ENCODE measurements at places on chromosomes 5 and 9.

DNA sequence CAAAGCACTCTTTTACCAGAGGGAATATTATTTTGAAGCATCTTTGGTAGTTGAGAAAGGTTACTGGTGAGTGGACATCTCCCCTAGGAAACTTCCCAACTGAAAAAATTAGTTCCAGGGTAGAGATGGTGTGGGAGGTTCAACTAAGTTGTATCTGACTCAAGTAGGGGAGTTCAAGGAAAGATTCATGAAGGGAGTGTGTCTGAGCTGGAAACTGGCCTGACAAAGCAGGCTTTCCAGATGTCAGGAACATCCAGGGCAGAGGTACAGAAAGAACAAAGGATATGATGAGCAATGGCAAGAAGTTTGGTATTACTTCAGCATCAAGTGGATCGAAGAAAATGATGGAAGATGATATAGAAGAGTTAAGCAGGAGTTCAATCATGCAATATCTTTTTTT, 458.0 kb upstream of the RIOK2 start:
- DNase-seq, result no peak

DNA sequence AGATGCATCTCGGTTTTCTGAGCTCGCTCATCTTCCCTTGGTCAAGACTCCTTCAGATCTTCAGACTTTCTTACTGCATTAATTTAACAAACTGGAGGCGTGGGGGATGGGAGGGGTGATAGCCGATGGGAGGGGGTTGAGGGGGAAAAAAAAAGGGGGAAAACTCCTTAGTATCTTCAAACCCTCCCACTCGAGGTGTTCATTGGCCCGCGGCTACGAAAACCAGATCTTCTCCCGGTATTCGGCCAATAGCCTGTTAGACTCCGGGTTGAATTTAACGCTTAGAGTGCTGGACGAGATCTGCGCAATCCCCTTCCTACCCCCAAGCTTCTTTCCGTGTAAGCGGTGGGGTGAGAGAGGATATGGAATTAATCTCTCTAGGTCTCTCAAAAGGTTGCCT, 689 bp upstream of the GLRA1 start:
- no peak for DNase-seq

- DNase-seq, result no peak
Measured at GRCh38 chr9:137023583-137023991, 4.5 kb downstream of the ABCA2 start.

DNA sequence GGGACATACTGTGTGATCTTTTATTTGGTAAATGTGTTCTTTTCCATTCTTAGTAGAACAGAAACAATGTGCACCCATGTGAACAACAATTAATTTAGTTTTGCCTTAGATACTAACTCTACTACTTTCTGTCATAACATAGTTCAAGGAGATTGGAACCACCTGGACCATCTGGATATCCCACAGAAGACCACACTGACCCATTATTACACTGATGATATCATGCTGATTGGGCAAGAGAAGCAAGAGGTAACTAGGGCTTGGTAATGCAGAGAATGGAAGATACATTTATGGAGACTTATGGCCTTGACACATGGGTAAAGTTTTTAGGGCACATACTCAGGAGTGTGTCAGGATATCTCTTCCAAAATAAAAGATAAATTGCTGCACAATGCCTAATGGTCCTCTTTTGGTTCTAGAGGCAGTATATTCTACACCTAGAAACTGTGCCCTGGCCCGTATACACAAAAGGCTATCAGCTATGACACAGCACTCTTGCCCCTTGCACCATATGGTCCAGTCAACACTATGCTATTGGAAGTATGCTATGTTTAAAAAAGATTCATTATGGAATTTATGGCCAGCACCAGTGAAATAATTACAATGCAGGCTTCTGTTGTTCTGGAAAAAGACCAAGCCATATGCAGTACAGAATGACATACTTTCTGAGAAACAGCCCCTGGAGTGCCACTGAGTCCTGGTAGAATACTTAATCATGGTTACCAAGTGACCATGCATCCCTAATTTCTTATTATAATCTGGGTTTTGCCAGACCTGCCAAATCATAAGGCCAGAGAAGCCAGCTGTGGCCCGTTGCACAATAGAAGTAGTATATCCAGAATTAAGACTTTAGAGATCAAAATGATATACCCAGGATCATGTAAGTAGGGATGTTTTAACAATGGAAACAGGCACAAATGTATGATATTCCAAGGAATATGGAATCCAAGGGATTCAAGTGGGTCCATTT, 41.6 kb upstream of the MROH2B start:
- no peak for DNase-seq

- peak; percentile 72 for DNase-seq
Measured at GRCh38 chr5:140710899-140711552, 10.8 kb downstream of the ZMAT2 start.

GRCh38 chr9:128600099-128600498, 47.7 kb downstream of the SPTAN1 start:
- no peak for DNase-seq

DNA sequence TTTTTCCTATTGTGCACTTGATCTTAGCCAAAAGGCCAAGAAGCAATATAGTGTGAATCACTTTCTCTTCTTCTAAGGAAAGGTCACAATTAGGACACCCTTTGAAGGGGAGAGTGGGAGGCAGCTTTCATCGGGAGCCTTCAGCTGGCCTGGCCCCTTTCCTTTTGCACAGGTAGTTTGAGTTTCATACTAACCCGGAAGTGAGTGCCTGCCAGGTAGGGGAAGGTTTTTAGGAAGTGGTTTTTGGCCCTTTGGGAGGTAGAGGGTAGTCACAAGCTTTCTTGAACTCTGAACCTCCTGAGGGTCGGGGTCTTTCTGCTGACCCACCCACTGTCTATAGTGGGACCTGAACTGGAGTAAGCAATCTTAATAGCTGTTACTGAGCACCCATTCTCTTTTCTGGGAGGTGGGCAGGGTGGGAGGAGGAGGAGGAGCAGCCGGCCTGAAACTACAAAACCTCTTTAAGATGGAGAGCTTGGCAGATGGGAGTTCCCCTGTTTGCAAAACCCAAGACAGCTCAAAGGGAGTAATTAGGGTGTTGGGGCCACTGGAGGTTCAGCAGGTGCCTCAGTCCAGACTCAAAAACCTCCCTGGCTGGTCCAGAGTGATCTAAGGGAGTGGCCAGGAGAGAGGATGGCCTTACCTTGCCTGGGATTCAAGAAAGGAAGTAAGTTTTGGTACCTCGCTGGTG, 6.0 kb downstream of the LARP1 start:
- DNase-seq, result peak; percentile 48

DNA sequence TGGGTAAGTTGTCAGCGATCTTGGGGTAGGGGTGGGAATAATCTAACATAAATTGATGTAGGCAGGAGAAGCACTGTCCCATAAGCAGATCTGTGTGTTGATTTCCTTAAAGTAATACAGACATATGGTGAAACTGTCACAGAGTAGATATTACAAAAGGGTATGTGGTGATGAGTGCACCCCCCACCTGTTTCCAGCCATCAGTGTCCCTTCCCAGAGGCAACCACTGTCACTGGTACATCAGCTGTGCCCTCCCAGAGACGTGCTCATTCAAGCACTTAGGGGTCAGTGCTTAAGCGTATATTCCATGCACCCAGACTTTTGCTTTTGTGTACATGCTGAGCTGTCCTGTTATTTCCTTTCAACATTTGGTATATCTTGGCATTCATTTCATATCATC, 94.3 kb upstream of the PITX1 start:
- DNase-seq, result no peak

- DNase-seq, result no peak
Measured at GRCh38 chr5:127294829-127295228, 4.2 kb downstream of the MEGF10 start.

DNA sequence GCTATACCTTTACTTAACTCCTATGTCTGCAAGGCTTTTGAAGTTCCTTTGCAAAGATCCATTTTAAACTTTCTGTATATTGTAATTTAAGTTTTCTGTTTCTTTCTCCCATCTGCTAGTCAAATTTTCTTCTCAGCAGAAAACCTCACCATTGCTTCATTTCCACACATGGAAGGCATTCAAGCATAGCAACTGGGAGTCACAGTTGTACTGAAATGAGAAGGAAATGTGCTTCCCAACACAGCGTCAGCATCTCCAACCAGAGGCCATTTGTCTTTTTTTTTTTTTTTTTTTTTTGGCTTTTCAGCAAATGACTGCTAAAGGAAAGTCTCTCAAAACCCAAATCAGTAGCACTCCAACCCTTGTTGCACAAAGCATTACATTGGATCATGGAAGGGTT, 92.5 kb downstream of the RAB3C start:
- no peak for DNase-seq

DNA sequence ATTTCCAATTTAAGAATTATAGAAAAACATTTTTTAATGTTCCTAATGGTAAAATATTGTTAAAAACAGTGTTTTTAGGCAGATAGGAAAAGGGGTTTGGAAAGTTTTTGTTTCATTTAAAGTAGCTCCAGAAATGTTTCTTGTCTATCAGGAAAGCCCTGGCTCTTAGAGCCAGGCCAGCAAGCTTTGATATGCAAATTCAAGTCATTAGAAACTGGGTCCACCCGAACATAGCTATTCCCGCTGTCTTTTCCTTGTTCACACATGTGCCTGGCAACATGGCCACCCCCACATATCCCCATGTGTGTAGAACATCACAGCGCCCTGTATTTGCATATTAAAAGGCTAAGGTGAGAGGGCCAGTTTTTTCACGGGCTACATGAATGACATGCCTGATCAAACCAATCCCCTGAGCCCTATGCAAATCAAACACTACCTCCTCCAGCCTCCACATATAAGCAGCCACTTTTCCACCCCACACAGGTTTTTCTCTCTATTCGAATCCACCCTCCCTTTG, 925.3 kb upstream of the CDH10 start:
- DNase-seq, result no peak

GRCh38 chr5:154970759-154971158, 29.9 kb downstream of the MRPL22 start:
- DNase-seq, result no peak

GRCh38 chr9:27668280-27668679, 95.0 kb upstream of the C9orf72 start:
- no peak for DNase-seq

GRCh38 chr5:10631316-10631996, 67.6 kb downstream of the ANKRD33B start:
- DNase-seq, result no peak

DNA sequence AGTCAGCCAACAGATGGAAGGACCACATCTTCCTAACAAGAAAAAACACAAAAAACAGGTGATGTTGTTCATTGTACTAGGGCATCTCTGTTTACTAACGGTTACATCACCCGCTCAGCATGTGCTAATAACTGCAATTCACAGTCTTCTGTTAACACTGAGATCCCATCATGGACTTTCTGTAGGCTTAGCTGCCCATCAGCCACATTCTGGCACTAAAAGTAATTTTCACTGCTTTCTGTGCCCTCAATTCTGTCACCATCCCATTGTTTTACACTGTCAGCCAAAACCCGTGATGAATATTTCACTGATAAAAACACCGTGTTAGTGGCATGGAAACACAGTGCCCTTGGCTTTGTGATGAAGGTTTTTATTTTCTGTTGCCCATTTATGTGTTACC, 64.6 kb downstream of the CAST start:
- DNase-seq, result no peak

- DNase-seq, result no peak
Measured at GRCh38 chr9:5876711-5877110, 14.0 kb upstream of the MLANA start.

- no peak for DNase-seq
Measured at GRCh38 chr5:103889500-103890209, 327.1 kb upstream of the NUDT12 start.

DNA sequence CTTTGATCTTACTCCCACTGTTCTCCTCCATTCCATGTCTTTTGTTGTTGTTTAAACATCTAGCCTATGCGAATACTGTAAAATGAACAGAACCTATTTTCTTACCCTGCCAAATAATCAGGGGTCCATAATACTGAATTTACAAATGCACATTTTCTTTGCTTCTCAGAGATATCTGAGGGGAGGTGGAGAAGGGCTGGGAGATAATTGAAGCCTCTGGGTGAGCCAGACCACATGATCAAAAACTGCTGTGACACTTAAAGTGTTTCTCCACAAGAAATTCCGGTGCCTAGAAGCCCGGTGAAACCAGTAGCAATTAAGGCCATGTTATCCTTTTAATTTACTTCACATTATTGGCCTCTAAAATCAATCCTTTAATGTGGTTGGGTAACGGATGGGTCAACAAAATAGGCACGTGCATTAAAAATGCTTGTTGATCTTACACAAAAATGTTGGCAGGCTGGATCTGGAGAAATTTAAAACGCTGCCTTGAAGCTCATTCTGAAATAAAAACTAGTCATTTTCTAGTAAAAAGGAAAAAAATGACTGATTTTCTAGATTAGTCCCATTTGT, 10.8 kb downstream of the SEMA6A start:
- no peak for DNase-seq

GRCh38 chr5:82593481-82593880, 315.3 kb upstream of the RPS23 start:
- DNase-seq, result no peak

DNA sequence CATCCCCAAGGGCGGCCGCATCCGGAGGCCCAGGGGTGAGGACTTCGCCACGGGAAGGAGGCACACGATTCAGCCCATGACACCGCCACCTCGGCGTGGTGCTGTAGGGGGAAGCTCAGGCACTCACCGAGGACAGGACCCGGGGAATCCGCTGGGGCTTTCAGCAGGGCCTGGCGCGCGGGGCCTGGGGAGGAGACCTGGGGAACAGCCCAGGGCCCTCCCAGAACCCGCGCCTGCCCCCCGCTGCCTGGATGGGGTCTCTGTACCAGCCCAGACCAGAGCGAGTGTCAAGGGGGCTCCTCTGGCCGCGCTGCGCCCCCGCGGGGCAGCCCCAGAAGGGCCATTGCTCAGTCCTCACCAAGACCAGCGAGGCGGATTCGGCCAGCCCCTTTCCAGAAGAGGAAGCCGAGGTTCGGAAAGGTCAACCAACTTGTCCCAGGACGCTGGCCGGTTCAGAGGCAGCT, 12.8 kb downstream of the COL23A1 start:
- no peak for DNase-seq

DNA sequence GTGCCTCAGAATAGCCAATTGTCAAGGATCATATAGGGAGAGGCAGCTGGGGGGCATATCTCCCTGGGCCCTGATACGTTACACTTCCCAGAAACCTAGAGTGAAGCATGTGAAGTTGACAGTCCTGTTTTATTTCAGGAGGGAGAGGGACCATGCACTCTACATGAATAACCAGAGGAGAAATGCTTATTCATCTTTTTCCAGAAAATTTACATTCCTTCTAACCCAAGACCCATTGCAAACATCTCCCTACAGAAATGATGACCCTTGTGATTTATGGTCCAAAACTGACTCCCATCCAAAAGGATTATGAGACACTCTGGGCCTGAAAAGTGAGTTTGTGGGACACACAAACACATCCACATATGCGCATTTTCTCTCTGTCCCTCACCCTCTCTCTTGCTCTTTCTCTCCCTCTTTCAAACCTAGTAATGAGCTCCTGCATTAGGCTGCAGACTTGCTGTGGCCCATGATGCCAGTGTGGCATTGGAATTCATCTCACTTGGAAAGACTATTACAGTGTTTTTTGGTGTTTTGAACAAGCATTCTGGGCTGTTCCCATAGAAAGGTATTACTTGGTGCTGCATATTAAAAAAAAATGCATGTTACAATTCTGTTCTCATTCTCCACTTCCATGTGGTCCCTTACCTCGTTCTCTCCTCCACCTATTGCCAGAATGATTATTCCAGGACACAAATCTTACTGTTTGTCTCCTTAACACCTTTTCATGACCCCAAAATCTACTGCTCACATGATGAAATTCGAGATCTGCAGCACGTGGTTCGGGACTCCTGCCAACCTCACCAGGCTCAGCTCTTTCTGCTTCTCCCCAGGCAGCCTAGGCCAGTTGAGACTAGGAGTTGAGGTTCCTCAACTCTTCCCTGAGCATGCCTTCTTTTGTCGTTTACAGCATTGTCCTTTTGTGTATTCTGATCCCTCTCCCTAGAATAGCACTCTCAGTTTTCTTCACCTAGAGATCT, 451.3 kb upstream of the KLF4 start:
- no peak for DNase-seq
